Activated CD4-positive, alpha-beta T cell treated with anti-CD3 and anti-CD28 coated beads for 36 hours (primary cell): ENCODE measurements at places on chromosomes 6 and 20. TPM values are rescaled to one million over a fixed set of nuclear protein-coding genes. Genes with fewer than 3 reads are reported as not detected.

NANP gene
- 6.1 TPM for total RNA-seq

ADTRP gene
- total RNA-seq = 29.6 TPM

RPN2 gene
- total RNA-seq = 115 TPM

- H3K27ac ChIP-seq = no peak overlapping the region
- no peaks in the 10 kb centered on the region for H3K36me3 ChIP-seq
- no peaks in the 10 kb centered on the region for H3K4me1 ChIP-seq
- DNase-seq = no peak
- no peak overlapping the region for H3K4me3 ChIP-seq
These were observed 199.4 kb upstream of the THBS2 start for GRCh38 chr6:169452869-169453620.

- DNase-seq = no peak
- no peaks in the 10 kb centered on the region for H3K27me3 ChIP-seq
- H3K4me3 ChIP-seq = no peak overlapping the region
- H3K4me1 ChIP-seq = no peaks in the 10 kb centered on the region
- no peak overlapping the region for H3K27ac ChIP-seq
These were observed 709.9 kb downstream of the TFAP2A start for GRCh38 chr6:9704989-9705388.

DNA sequence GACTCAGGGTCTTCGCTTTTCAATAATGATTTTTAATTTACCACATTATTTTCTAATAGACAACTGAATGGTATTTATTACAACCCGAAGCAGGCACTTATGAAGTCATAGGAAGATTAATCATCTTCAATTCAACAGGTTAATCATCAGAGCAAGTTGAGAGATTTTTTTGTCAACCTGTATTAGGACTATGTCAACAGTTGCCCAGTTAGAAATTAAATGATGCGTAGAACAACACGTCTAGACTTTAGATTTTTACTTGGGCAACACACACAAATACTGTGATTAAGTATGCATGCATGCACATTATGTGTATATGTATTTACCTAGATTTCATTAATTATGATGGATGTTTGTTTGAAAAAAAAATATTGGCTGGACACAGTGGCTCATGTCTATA lies 4.3 kb downstream of the ILRUN start:
- H3K36me3 ChIP-seq = peaks cover 18% of the 10 kb centered on the region
- H3K27ac ChIP-seq = no peak overlapping the region
- H3K4me3 ChIP-seq = no peak overlapping the region

GRCh38 chr6:129890701-129891100 lies 29.6 kb upstream of the TMEM244 start:
- H3K4me3 ChIP-seq = no peak overlapping the region
- peaks cover 10% of the 10 kb centered on the region for H3K4me1 ChIP-seq
- no peak for DNase-seq
- peaks cover 2% of the 10 kb centered on the region for H3K27me3 ChIP-seq
- no peak overlapping the region for H3K27ac ChIP-seq
